ENCODE measurements at places on chromosomes 6 and 20.

- DNase-seq = no peak
Observed at GRCh38 chr6:168427184-168427583, 13.8 kb upstream of the SMOC2 start.

GRCh38 chr6:30670760-30671527 lies 1.9 kb downstream of the DHX16 start:
- DNase-seq = no peak

DNA sequence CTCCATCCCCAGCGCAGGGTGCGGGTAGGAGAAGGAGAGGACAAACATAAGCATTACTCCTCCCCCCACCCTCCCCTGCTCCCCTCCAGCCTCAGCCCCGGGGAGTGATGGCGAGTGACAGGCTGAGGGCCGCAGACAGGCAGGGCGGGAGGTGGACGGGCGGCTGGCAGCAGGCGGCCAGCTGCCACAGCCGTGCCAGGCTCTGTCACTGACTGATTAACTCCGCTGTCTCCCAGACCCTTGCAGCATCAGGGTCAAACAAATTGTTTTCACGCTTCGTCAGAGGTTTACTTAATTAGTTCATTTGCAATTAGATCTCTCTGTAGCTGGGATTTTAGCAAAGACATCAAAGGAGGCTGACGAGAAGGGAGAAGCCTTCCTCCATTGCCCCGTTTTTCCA lies 41.9 kb downstream of the FOXP4 start:
- DNase-seq = no peak

DNA sequence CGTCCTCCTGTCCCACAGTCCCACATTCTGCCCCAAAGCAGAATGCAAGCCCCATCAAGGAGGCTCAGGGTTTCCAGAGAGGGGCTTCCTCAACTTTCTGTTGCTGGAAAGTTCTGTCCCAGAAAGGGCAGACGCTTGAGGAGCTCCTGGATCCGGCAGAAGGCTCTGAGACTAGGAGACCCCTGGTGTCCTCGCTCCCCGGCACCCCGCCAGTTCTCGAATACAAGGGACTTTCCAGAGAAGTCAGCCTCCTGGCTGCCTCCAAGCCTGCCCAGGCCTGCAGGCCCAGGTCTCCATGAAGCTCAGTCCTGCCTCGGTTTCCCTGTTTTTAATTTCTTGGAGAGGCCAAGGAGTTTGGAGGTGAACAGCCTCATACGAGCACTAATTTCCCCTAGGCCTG lies 150.4 kb downstream of the CEBPB start:
- no peak for DNase-seq

GRCh38 chr6:72348926-72349325 lies 272.9 kb upstream of the KCNQ5 start:
- DNase-seq = no peak

DNA sequence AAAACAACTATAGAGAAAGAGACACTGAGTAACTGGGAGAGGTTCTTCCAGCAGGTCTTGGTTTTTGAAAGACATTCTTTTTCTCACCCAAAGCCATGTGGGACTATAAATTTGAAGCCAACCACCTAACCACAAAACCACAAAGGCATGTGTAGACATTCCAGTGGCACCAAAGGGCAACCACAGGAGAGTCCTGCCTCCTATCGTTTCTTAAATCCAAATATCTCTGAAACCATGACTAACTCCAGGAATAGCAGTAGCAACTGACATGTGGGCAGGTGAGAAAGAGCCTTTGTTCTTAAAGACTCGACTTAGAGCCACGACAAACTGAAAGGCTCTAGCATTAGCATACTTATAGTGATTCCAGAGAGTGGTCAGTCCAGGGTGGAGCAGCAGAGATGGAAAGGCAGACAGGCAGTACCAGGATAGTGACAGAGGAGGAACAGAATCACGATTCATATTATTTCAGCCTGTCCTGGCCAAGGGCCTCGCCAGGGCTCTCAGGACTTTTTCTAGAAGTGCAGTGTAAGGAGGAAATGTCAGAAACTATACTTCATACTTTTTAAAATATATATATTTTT lies 9.4 kb upstream of the COL9A1 start:
- DNase-seq = no peak

DNA sequence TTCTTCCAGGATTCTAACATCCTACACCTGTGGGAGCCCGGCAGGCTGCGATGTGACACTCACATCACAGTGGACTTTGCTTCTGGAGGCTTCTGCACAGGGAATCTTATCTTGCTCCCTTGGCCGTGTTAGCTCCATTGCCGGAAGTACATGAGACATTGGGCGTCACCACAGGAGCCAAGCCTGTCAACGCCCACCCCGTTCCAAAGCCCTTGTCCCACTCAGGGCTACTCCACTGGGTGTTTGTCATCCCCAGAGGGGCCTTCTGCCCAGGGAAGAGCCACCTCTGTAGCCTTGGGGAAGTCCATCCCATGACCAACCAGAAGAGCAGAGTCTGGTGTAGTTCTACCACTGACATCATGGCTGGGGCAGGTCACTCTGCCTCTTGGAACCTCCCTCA lies 1.7 kb downstream of the RAB44 start:
- no peak for DNase-seq

GRCh38 chr20:24676353-24676977 lies 207.0 kb downstream of the SYNDIG1 start:
- no peak for DNase-seq

DNA sequence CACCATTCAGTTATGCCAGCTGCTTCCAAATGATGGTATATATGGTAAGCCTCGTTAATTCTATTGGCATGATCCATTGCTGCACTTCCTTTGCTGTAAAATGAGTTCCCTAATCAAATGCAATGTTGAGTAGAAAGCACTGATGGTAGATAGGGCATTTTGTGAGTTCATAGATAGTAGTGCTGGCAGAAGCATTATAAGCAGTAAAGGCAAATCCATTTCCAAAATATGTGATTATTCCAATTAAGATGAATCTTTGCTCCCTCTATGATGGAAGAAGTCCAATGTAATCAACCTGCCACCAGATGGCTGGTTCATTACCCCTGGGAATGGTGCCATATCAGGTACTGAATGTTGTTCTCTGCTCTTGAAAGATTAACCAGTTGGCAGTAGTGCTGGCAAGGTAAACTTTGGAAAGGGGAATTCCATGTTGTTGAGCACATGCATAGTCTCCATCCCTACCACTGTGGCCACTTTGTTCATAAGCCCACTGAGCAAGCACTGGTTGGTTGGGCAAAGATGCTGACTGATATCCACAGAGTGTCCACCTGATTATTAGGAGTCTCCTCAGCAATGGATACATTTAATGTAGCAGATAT lies 5.6 kb upstream of the TBPL1 start:
- no peak for DNase-seq

- no peak for DNase-seq
Observed at GRCh38 chr6:24929242-24929641, 6.5 kb downstream of the RIPOR2 start.

GRCh38 chr20:20732641-20733040 lies 20.2 kb upstream of the RALGAPA2 start:
- no peak for DNase-seq

GRCh38 chr6:38193481-38194281 lies 374.2 kb downstream of the ZFAND3 start:
- no peak for DNase-seq

DNA sequence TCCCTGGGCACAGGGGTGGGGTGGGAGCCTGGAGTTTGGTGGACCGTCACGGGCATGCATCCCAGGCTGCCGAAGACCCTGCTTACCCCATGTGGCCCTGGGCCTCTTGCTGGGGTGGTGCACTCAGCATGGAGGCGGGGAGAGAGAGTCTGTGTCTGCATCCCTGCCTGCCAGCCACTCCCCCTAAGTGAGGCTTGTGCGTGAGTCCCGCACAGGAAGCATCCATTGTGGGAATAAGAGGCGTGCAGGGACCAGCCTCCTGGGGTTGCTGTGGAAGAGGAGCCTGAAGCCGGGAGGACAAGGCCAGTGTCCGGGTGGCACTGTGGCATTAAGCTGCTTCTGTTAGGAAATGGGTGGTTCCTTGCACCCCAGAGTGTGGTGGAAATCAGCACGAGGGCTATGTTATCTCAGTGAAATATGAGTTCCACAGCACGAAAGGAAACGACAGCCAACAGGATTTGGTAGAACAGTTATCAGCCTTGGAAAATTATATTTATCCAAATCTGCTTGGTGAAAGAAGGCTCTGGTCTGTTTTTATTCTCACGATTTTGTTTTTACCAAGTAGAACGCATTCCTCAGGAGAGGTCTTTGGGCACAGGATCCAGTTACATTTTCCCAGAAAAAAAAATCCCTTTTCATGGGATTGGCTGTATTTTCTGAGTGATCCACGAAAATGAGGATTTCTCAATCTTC lies 35.7 kb downstream of the CDH4 start:
- DNase-seq = no peak

DNA sequence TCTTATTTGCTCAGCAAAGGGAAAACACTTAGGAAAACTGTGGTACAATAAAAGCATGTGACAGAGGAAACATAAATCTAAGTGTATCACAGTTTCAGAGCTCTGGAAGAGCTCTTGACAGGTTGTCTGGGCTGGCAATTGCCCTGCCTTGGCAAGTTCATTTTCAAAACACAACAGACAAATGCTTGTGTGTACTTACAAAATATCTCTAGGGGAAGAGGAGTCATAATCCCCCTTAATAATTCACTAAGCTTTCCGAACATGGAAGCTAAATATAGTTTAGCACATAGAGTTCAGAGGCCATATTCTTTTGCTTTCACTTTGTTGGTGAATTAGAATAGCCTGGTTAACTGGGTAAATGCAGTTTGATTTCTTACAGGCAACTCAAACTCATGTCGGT lies 211.6 kb upstream of the THEMIS start:
- DNase-seq = no peak

- DNase-seq = no peak
Observed at GRCh38 chr6:143395699-143396098, 54.8 kb downstream of the ADAT2 start.

GRCh38 chr20:47773371-47773786 lies 11.9 kb downstream of the SULF2 start:
- no peak for DNase-seq

DNA sequence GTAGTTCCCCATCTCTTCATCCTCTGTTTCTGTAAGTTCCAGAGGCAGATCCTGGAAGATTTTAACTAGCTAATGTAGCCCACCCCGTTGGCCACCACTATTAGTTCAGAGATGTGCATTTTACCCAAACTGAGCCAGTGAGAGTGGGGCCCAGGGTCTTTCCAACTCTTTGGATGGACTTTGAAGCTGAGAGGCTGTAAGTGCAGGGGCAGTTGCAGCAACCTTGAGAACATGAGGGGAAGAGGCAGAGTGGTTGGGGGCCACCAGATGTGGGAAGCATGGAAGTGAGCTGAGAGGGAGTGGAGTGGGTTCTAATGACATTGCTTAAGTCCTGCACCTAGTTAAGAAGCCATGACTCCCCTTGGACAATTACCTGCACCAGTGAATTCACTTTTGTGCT lies 72.2 kb downstream of the CDH26 start:
- no peak for DNase-seq

DNA sequence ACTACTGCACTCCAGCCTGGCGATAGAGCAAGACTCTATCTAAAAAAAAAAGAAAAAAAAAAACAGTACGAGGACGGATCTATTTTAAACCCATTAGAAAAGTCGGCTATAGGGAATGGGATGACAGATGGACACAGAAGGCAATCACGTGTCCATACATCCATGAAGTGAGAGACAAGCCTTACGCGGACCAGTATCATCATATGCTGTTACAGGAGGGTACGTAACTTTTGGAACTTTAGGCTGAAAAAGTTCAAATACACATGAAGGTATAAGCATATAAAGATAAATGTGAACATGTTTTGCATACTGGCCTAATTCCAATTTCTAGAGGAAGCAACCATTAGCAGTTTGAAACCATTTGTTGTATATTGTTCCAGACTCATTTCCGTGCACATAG lies 109.8 kb upstream of the EXOC2 start:
- no peak for DNase-seq

GRCh38 chr20:25476106-25477013 lies 68.9 kb downstream of the GINS1 start:
- no peak for DNase-seq

GRCh38 chr6:138716013-138716412 lies 57.6 kb upstream of the CCDC28A start:
- no peak for DNase-seq

DNA sequence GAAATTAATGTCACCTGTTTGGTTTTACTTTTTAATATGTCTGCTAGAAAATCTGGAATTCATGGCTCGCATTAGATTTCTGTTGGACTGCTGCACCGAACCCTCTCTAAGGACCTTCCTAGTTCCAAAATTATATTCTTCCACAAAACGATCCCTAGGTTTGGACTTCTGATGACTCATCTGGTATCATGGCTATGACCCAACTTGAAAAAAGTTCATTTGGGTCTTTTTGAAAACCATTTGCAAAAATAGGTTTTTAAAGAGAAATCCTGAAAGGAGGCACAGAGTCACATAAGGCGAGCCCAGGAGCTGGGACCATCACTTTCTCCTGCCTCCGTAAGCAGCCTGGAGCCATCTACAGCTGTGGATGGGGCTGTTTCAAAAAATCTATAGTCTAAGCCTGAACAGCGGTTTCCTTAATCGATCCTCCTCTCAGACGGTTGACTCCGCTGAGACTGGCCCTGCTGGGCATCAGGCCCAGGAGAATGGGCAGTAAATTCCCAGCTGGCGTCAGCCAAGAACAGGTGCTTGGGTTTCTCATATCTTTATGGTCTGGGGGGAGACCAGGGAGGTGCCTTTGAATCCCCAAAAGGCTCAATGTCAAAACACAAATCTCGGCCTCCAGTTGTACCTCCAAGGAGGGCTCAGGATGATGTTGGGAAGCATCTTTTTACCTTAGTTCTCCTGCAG lies 44.6 kb downstream of the SLC24A3 start:
- DNase-seq = no peak

DNA sequence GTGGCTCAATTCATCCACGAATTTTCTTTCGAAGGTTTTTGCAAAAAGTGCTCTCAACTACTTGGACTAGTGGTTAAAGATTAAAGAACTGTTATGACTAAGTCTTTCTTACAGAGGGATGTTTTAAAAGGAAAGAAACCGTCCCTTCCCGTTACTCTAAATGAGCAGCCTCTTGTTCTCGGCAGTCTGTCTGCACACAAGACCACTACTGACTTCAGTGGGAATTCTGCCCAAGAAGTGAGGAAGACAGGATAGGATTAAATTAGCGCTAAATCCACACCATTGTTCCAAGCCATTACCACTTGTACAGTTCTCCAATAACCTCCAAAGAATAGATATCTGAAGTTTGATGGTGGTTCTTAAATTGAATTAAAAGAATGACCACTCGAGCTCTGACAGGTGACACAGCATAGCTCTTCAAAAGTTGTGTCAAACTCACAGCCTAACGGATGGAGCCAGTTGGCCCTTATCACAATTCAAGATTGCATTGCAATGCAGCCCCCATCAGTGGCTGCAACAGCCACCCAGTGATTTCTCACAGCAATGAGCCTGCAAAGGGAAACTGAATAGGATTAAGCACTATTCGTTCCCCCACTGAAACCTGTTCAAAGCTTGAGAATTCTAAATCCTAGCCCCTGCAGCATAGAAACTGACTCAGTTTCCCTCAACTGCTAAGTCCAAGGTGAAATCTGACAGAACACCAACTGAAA lies 1.8 kb downstream of the EPB41L2 start:
- DNase-seq = no peak

GRCh38 chr6:123306334-123306733 lies 310.3 kb downstream of the CLVS2 start:
- DNase-seq = no peak

- no peak for DNase-seq
Observed at GRCh38 chr6:6565069-6565468, 23.5 kb upstream of the LY86 start.

GRCh38 chr20:38209054-38209675 lies 44.1 kb upstream of the TGM2 start:
- no peak for DNase-seq
